CD8-positive, alpha-beta memory T cell (primary cell): ENCODE measurements at places on chromosomes 2 and 18. TPM values are rescaled to one million over a fixed set of nuclear protein-coding genes. Genes with fewer than 3 reads are reported as not detected.
A peak's percentile ranks its signal among the peaks of the same experiment; 100 is the strongest.

GRCh38 chr2:95158891-95159619 is 593 bp downstream of the ZNF514 start:
- no peak for DNase-seq

- no peak for DNase-seq
These were observed 143.8 kb downstream of the MEIS1 start for GRCh38 chr2:66578687-66579106.

DNA sequence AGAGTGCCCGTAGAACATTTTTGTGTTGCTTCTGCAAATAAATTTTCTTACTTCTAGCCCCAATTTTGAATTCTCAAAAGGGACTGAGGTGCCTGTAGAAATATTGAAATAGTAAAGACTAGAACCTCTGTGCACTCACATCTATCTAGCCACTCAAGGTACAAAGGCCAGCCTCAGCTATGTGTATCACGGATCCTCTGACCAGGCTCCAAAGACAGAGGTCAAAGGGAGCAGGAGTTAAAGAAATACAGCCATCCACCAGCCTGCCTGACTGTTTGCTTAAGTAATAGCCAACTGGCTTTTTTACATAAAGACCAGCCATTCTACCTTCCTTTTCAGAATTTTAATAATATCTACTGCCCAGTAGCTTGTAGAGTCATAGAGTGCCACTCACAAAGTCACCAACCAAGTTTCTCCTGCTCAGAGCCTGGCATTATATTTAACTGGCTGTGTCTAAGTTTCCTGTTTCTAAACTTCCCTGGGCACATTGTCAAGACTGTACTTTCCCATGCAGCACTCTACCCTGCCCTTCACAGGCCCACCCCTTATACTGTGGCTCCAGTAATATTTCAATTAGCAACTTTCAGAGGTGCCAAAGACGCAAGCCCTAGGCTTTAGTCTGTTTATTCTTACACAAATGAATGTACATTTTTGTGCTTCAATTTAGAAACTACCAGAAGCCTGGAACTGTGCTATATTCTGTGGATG is 338.3 kb upstream of the NT5C1B start:
- no peak for DNase-seq

- DNase-seq = no peak
These were observed 513.5 kb downstream of the CMPK2 start for GRCh38 chr2:6352247-6352646.

- no peak for DNase-seq
These were observed at the start of gene ASIC4 for GRCh38 chr2:219514196-219514761. Gene ASIC4, plus strand, starts transcription at chr2:219514482. Its CDS starts 243 bp downstream, at chr2:219514725.

DNA sequence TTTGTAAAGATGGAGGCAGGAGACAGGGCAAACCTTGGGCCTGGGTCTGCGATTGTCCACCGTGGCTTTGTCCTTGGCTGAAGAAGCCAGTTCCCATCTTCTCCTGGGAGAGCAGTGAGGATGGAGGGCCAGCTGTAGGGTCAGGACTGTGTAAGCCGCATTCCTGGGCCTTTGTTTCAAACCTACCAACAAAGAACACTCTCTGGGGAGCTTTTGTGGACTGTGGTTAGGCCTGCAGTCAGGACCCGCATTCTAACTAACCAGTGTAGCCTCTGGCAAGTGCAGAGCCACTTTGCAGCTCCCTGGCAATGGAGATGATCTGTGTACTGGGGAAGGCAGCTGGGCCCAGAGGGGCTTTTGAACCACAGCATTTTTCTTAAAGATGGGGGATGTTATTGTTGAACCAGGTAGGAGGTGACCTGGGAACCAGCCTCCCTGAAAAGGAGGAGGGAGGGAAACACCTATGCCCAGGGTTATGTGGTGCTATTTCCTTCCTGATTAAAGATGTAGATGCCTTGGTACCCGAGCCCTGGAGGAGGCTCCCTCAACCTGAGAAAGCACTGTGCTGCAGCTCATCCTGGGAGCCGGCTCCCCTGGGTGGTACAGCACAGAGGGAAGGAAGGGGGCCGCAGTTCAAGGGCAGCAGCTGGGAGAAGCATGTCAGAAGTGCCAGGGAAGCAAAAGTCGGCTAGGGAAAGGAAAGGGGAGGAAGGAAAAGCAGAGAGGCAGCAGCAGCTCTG is 12.7 kb upstream of the SMAD4 start:
- DNase-seq = no peak

DNA sequence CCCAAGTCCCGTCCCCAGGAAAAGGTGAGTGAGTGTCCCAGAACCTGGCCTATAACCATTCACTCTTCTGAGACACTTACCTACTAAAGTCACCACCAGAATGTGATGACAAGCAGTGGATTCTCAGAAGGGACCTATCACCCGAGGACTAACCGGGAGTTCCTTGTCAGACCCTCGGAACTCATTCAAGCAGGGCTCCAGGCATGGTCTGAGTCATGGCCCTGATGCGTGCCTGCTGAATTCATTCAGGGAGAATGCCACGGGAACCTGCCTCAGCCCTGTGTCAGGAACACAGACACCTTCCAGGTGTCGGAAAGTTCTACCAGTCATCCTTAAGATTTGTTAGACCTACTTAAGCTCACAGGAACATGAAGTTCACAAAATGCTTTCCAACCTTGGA is 29.8 kb downstream of the ALPK2 start:
- DNase-seq = no peak

- DNase-seq = no peak
These were observed 180.2 kb downstream of the ANAPC1 start for GRCh38 chr2:111703759-111704158.

DNA sequence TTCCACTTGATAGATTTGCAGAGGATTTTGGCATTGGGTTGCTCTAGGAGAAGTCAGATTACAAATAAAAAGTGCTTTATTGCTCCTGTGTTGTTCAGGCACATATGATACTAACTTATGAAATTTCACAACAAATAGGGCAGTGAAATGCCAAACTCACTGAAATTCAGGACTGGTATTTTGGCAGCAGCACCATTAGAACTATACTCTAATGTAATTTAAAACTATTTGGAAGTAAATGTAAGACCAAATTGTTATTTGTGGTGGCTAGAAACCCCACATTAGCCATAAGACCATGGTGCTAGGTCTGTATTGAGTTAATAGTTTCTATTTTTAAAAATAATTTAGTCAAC is 57.2 kb downstream of the SPTBN1 start:
- DNase-seq = no peak

DNA sequence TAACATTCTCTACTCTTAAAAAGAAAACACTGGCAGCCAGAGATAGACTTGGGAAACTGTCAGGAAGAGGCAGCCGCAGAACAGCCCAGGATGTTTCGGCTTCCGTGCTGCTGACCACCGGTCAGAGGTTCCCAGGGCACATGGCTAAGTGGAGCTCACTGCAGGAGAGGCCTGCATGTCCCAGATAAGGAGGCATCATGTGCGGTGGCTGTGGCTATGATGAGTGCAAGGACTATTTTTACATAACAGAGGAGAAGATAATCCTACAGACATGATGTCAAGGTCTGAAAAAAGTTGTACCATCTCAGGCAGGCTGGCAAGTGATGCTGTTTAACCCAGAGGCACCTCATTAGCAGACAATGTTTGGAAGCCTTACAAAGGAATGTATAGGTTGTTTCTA is 252.3 kb downstream of the CYRIA start:
- DNase-seq = no peak

DNA sequence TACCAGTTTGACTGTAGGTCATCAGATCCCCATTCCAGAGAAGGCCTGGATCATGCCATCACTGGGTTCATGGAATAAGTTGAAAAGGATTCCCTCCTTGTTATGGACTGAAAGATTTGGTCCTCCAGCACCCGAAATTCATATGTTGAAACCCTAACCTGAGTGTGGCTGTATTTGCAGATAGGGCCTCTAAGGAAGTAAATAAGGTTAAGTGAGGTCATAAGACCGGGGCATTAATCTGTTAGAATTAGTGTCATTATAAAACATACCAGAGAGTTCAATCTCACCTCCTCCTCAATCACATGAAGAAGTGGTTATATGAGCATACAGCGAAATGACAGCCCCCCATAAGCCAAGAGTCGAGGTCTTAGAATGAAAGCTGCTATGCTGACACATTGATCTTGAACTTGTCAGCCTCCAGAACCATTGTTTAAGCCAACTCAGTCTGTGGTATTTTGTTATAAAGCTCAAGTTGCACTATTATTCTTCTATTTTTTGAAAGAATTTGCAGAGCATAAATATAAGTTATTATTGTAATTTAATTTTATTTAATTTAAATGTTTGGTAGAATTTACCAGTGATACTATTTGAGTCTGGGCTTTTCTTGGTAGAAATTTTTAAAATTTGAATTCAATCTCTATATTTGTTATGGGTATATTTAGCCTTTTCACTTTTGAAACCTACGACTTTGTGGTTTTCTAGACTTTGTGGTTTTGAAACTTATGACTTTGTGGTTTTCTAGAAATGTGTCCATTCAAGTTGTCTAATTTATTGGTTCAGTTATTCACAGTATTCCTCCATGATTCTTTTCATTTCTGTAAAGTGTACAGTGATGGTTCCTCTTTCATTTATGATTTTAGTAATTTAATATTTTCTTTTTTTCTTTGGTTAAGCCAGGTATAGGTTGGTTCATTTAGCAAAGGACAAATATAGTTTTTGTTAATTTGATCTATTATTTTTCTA is 1206.7 kb upstream of the CDH2 start:
- DNase-seq = no peak

GRCh38 chr2:186683341-186683740 is 10.5 kb upstream of the FAM171B start:
- DNase-seq = no peak

DNA sequence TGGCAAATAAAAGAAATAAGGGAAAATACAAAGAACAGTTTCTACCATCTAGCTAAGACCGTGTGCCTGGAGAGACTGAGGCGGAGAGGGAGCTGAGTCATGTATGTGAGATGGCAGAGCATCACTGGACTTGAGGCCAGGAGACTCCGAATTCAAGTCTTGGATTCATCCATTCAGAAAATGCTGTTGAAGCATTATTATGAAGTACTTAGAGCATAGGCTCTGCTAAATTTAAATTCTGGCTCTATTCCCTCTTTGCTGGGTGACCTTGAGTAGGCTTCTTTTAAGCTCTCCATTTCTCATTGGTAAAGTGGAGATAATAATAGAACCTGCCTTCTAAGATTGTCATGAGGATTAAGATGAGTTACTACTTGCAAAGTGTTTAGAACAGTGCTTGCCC is 34.7 kb downstream of the NPHP1 start:
- no peak for DNase-seq

DNA sequence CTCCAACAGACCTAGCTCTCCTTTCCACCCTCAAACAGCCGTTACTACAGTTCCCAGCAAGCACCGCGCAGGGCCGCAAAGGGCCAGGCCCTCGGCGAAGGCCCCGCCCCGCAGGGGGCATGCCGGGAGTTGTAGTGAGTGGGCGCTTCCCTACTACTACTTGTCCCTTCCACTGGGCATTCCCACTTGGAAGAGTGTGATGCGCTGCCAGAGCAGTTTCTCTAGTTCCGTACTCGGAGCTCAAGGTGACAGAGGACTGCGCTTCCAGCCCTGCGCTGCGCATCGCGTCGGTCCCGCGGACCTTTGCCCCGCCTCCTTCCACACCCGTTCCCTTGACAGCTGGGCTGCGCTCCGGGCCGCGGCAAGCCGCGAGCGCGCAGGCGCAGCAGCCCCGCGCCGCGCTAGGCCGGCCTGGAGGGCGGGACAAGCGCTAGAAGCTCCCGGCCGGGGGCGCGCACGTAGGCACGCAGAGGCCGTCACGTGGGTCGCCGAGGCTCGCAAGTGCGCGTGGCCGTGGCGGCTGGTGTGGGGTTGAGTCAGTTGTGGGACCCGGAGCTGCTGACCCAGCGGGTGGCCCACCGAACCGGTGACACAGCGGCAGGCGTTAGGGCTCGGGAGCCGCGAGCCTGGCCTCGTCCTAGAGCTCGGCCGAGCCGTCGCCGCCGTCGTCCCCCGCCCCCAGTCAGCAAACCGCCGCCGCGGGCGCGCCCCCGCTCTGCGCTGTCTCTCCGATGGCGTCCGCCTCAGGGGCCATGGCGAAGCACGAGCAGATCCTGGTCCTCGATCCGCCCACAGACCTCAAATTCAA is at the start of gene VAPA:
Gene VAPA, plus strand, starts transcription at position 491 of the 808 bp plus-strand sequence. Its CDS starts 241 bp downstream, at position 732.
- DNase-seq = peak; percentile 97

GRCh38 chr2:85433511-85434089 is 15.1 kb downstream of the SH2D6 start:
- DNase-seq = no peak

- no peak for DNase-seq
These were observed 81.4 kb upstream of the LRATD1 start for GRCh38 chr2:14551069-14551468.

DNA sequence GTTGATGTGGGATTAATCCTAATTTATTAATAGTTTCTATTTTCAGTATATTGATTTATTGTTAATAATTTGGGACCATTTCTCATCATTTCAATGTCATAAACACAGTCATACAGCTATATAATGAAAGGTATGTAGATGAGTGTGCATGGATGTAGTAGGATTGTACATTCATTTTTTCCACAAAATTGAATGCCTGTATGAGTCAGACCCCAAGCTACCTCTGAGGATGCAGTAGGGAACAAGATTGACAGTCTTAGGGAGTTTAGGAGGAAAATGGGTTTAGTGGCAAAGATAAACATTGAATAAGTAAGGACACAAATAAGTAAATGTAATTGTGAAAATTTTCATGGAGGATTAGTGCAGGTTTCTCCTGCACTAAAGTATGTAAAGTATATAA is 14.1 kb upstream of the TMEFF2 start:
- no peak for DNase-seq

DNA sequence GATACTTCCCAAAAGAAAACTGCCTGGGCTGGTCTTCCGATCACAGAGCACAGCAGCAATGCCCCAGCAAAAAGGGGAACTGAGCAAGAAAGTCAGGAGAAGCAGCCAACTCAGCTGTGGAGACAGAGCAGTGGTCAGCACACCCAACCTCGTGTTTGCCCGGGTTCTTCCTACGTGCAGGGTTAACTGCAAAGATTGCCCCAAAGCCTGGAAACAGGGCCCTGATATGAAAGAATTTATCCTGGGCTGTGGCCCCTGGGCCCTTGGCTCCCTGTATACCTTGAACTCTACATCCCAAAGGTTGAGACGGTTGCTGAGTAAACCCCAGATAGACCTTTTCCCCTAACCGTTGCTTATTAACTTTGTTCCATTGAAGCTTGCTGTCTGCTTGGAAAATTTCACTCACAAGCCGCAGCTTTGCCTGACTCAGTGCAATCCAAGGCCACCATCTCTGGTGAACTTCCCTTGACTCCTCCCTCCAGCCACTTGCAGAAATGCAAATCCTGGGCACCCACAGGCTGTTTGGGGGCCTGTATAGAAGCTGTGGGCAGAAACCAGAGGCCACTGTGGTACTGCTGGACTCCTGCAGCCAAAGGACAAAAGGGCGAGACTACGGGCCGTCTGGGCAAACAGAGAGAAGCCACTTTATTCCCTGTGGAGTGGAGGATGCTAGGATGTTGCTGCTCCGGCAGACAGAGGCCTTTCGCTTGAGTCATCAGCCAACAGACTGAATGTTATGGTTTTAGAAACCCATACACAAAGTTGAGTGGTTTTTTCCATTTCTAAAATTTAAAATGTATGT is 18.2 kb downstream of the NRP2 start:
- no peak for DNase-seq

- no peak for DNase-seq
These were observed 202.1 kb upstream of the HS6ST1 start for GRCh38 chr2:128520791-128521190.

GRCh38 chr2:23436346-23437098 is 51.5 kb downstream of the KLHL29 start:
- no peak for DNase-seq

- DNase-seq = no peak
These were observed 193.6 kb downstream of the SH3RF3 start for GRCh38 chr2:109322641-109323040.

Gene BIN1
- 87.3 TPM for total RNA-seq

Gene VAMP8
- 94.4 TPM for total RNA-seq

Gene DSG1
- not detected for total RNA-seq

Gene NTSR2
- not detected for total RNA-seq

Gene TLX2
- total RNA-seq = 0.37 TPM

Gene DUSP19
- total RNA-seq = 3.5 TPM

Gene TDRD15
- total RNA-seq = 0.04 TPM

Gene GCKR
- total RNA-seq = not detected
